IMR-90 (cell line): ENCODE measurements at places on chromosomes 5 and 9. TPM values are rescaled to one million over a fixed set of nuclear protein-coding genes. Genes with fewer than 3 reads are reported as not detected.

DNA sequence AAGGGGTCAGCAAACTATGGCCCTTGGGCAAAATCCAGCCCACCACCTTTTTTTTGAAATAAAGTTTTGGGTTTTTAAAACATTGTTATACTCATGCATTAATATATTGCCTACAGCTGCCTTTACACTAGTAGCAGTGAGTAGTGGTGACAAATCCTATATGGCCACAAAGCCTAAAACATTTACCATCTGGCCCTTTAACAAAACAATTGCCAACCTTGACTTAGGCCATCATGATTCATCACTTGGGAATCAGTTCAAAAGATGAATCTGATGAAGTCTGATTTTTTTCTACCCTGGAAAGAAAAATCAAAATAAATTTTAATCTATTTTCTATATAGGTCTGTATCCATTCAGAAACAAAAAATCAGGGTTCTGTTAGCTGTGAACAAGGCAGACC lies 484.9 kb downstream of the BNC2 start:
- peaks cover 5% of the 10 kb centered on the region for H3K4me1 ChIP-seq
- no peaks in the 10 kb centered on the region for H3K36me3 ChIP-seq
- peak; percentile 80 for DNase-seq
- no peak overlapping the region for H3K4me3 ChIP-seq

DNA sequence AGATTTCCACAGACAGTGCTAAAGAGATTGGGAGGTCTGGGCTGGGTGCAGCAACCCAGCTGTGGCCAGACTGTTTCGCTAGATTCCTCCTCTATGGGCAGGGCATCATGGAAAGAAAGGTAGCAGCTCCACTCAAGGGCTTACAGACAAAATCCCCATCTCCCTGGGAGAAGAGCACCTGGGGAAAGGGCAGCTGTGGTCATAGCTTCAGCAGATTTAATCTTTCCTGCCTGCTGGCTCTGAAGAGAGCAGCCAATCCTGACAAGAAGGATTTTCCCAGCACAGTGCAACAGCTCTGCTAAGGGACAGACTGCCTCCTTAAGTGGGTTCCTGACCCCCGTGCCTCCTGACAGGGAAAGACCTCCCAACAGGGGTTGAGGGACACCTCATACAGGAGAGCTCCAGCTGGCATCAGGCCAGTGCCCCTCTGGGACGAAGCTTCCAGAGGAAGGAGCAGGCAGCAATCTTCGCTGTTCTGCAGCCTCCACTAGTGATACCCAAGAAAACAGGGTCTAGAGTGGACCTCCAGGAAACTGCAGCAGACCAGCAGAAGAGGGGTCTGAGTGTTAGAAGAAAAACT lies 1379.3 kb upstream of the ACO1 start:
- no peak for DNase-seq
- no peaks in the 10 kb centered on the region for H3K27me3 ChIP-seq
- no peak overlapping the region for H3K4me3 ChIP-seq
- H3K4me1 ChIP-seq, result no peaks in the 10 kb centered on the region
- H3K36me3 ChIP-seq, result no peaks in the 10 kb centered on the region

GRCh38 chr5:173808079-173808808 lies 79.9 kb upstream of the CPEB4 start:
- no peak overlapping the region for H3K4me3 ChIP-seq
- no peak for DNase-seq
- H3K36me3 ChIP-seq, result no peaks in the 10 kb centered on the region
- peaks cover 3% of the 10 kb centered on the region; the same call in 1 of the 2 replicates for H3K27me3 ChIP-seq

DNA sequence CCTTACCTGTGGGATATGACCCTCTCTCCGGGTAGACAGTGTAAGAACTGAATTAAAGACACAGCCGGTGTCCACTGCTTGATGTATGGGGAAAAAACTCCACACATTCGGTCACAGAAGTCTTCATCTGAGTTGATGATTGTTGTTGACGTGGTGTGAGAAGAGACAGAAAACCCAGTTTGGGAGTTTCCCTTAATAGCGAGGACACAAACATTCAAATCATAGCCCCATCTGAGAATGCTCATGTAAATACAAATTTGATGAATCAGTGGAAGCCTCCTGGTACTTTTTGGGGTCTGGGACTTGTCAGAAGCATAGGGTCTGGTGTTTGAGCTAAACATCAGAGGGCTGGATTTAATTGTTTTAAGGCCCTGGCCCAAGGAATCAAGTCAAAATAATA lies 11.0 kb downstream of the HAVCR1 start:
- H3K27ac ChIP-seq, result no peak overlapping the region
- H3K4me3 ChIP-seq, result no peak overlapping the region
- DNase-seq, result no peak
- H3K4me1 ChIP-seq, result no peaks in the 10 kb centered on the region
- H3K27me3 ChIP-seq, result no peaks in the 10 kb centered on the region
- H3K36me3 ChIP-seq, result no peaks in the 10 kb centered on the region

DNA sequence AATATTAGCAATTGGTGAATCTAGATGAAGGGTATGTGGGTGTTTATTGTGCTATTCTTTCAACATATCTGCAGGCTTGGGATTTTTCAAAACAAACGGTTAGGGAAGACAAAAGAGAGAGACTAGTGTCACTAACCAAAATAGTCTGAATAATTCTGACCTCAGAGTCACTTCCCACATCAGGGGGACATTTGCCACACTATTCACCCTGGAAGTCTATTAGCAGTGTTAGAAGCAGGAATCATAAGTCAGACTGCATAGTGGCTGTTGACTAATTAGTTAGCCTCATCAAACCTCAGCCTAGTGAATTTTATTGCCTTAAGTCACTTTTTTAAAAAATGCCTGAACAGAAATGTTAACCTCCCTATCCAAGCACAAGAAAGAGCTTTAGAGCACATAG lies 169.2 kb upstream of the RGMB start:
- H3K27ac ChIP-seq, result no peak overlapping the region
- no peaks in the 10 kb centered on the region for H3K27me3 ChIP-seq
- peaks cover 5% of the 10 kb centered on the region; the same call in 1 of the 2 replicates for H3K4me1 ChIP-seq
- no peak for DNase-seq
- H3K4me3 ChIP-seq, result no peak overlapping the region

GRCh38 chr9:92429836-92430235 lies 5.6 kb upstream of the OMD start:
- H3K36me3 ChIP-seq, result no peaks in the 10 kb centered on the region
- DNase-seq, result no peak
- H3K4me3 ChIP-seq, result no peak overlapping the region
- H3K4me1 ChIP-seq, result peaks cover 6% of the 10 kb centered on the region

GRCh38 chr9:14021871-14022525 lies 291.9 kb downstream of the NFIB start:
- no peak overlapping the region for H3K27ac ChIP-seq
- H3K4me1 ChIP-seq, result no peaks in the 10 kb centered on the region
- H3K36me3 ChIP-seq, result no peaks in the 10 kb centered on the region
- H3K4me3 ChIP-seq, result no peak overlapping the region
- peak; percentile 21 for DNase-seq

GRCh38 chr5:132666310-132667123 lies 7.3 kb upstream of the IL4 start:
- no peak overlapping the region for H3K4me3 ChIP-seq
- no peak for DNase-seq
- no peak overlapping the region for H3K27ac ChIP-seq
- no peaks in the 10 kb centered on the region for H3K27me3 ChIP-seq
- peaks cover 3% of the 10 kb centered on the region; the same call in 1 of the 2 replicates for H3K4me1 ChIP-seq

DNA sequence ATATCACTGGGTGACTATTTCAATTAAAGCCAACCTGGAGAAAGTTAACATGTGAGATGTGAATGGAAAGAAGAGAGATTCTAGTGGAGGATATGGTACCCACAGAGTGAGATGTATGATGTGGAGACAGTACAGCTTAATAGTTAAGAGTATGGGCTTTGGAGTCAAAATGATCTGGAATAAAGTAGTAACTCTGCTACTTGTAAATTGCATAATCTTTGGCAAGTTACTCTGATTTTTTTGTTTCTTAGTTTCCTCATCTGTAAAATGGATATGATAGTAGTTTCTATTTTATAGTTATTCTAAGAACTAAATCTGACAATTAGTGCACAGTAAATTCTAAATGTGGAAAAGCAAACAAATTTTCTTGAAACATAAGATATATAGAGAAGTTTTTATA lies 79.2 kb downstream of the ISOC1 start:
- no peak overlapping the region for H3K27ac ChIP-seq
- DNase-seq, result no peak
- no peaks in the 10 kb centered on the region for H3K27me3 ChIP-seq
- H3K4me3 ChIP-seq, result no peak overlapping the region

DNA sequence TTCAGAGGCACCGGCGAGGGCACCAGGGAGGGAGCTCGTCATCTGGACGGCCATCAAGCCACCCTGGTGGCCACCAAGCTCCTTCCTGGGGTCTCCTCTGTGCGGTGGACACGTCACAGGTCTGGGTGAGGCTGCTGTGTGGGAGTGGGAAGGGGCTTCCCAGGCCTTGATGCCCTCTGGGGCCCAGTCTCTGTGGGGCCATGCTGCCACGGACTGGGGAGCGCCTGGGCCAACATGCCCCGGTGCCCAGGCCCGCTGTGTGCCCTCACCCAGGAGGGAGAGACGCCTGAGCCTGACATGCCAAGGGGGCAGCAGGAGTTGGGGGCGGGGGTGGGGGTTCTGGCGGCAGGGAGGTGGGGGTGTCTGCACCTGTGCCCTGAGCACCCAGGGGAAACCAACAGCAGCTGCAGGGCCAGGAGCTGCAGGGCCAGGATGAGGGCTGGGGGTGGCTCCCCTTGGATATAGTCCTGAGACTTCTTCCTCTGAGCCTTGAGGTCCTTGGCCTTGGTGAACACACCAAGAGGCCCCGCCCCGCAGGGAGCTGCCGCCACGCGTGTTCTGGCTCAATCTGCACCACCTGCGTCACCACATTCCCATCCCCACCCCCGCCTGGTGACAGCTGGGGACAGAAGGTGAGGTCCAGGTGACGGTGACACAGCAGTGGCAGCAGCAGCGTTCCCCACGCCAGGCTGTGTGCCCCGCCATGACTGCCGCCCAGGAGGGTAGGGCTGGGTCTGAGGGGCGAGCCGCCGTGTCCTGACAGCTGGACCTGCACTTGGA lies 15.3 kb upstream of the SEC16A start:
- H3K27me3 ChIP-seq, result no peaks in the 10 kb centered on the region
- no peak for DNase-seq
- no peak overlapping the region for H3K27ac ChIP-seq
- no peaks in the 10 kb centered on the region for H3K4me1 ChIP-seq

- H3K36me3 ChIP-seq, result no peaks in the 10 kb centered on the region
- no peaks in the 10 kb centered on the region for H3K4me1 ChIP-seq
- no peak overlapping the region for H3K4me3 ChIP-seq
Observed at GRCh38 chr9:85744480-85744879, 2.7 kb upstream of the AGTPBP1 start.

DNA sequence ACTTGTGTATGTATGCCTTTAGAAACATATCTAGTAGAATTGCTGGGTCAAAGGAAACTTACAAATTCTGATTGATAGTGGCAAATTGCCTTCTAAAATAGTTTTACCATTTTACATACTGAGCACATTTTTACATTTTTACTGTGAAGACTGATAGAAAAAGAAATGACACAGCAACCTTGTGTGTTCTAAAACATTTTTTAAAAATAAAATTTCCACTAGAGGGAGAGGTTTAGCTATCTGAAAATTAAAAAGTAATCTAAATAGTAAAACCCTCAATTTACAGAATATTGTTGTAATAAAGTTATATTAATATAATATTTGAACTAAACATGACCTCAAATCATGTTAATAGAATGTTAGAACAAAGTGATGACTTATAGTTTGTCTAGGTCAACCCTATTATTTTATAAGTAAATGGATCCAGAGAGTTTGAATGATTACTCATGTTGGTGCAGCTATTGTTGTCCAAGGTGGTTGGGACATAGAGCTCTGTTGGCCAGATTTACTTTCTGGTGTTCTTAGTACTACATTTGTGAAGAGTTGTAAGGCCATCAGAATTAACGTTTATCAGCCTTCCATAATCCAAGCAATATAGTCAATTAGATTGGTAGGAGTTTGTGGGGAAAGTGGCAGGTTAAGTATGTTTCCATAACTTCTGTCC lies 17.2 kb downstream of the CENPP start:
- DNase-seq, result peak; percentile 9
- H3K36me3 ChIP-seq, result no peaks in the 10 kb centered on the region
- H3K4me1 ChIP-seq, result peaks cover 2% of the 10 kb centered on the region; the same call in 1 of the 2 replicates
- no peak overlapping the region for H3K4me3 ChIP-seq
- H3K27ac ChIP-seq, result no peak overlapping the region
- H3K27me3 ChIP-seq, result no peaks in the 10 kb centered on the region

DNA sequence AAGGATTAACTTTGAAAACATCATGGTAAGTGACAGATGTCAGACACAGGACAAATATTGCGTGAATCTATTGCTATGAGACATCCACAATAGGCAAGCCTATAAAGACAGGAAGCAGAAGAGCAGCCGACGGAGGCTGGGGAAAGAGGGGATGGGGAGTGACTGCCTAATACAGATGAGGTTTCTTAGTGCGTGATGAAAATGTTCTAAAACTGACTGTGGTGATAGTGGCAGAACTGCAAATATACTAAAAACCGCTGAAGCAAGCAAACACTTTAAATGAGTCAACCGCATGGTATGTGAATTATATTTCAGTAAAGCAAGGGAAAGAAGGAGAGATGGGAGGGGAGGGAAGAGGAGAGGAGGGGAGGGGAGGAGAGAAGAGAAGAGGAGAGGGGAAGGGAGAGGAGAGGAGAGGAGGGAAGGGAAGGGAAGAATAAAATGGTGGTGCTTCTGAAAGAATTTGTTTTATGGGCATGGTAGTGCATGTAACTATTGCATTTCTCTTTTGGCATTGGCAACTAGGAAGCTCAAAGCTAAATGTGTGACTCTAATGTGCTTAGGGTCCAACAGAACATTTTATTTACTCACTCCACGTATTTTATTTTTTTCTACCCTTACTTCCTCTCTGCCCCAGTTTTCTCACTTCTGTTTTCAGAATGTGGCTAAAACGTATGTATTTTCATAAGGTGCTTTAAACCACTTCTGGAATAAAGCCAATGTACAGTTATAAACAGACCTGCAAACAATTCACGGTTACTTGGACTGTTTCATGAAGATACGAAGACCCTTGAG lies 21.3 kb downstream of the AKNA start:
- no peak overlapping the region for H3K4me3 ChIP-seq
- H3K36me3 ChIP-seq, result peaks cover 42% of the 10 kb centered on the region
- peak; percentile 92 for DNase-seq

- DNase-seq, result no peak
- no peaks in the 10 kb centered on the region for H3K27me3 ChIP-seq
- no peak overlapping the region for H3K4me3 ChIP-seq
Observed at GRCh38 chr9:104416470-104416869, 87.6 kb upstream of the OR13F1 start.

GRCh38 chr9:136690104-136690805 lies 3.0 kb upstream of the AGPAT2 start:
- no peaks in the 10 kb centered on the region for H3K36me3 ChIP-seq
- no peak for DNase-seq
- H3K4me1 ChIP-seq, result peaks cover 4% of the 10 kb centered on the region

The ADCY2 gene
- polyA plus RNA-seq, result not detected in 2 replicates

The FOXD4 gene
- 0.03 and 0.09 TPM in 2 replicates for polyA plus RNA-seq

The PCDHA1 gene
- polyA plus RNA-seq, result 0.05 and 0.07 TPM in 2 replicates

The GCNT1 gene
- 9.3 and 12.5 TPM in 2 replicates for polyA plus RNA-seq

The PCDHB13 gene
- 0.26 and 0.27 TPM in 2 replicates for polyA plus RNA-seq

The NTMT1 gene
- polyA plus RNA-seq, result 88.1 and 108 TPM in 2 replicates
